Placental epithelial cell (primary cell): ENCODE measurements at places on chromosomes 1 and 21. TPM values are rescaled to one million over a fixed set of nuclear protein-coding genes. Genes with fewer than 3 reads are reported as not detected.

The MX2 gene
- 0.39 and 0.43 TPM in 2 replicates for total RNA-seq

The SLC25A34 gene
- total RNA-seq = 0.33 and 0.39 TPM in 2 replicates

The TRABD2B gene
- not detected in 2 replicates for total RNA-seq

The RRP1 gene
- 11.4 and 17.8 TPM in 2 replicates for total RNA-seq

The TBX19 gene
- 1.5 and 3.1 TPM in 2 replicates for total RNA-seq

The SUMO3 gene
- total RNA-seq = 66.7 and 112 TPM in 2 replicates

The NMNAT2 gene
- total RNA-seq = under 0.01 and 0.11 TPM in 2 replicates

The CTSS gene
- total RNA-seq = 0.65 and 1.2 TPM in 2 replicates

The SCNM1 gene
- total RNA-seq = 29.1 and 41.6 TPM in 2 replicates

The CRB1 gene
- total RNA-seq = under 0.01 TPM in 1 of 2 replicates, not detected in the other

The TARDBP gene
- 44.9 and 82.8 TPM in 2 replicates for total RNA-seq

The LCE2C gene
- not detected in 2 replicates for total RNA-seq

The OR10J1 gene
- total RNA-seq = not detected in 2 replicates

The MCOLN2 gene
- total RNA-seq = not detected in 2 replicates

The CD247 gene
- total RNA-seq = not detected in 2 replicates

The DNAJC8 gene
- 37.3 and 40.7 TPM in 2 replicates for total RNA-seq

The RHCE gene
- 0.87 and 1.2 TPM in 2 replicates for total RNA-seq

The ESRRG gene
- total RNA-seq = 0.39 and 1.3 TPM in 2 replicates

The SH2D1B gene
- not detected in 2 replicates for total RNA-seq

The TSPEAR gene
- total RNA-seq = not detected in 2 replicates

The KCNK1 gene
- total RNA-seq = 32.6 and 39.7 TPM in 2 replicates

The DNASE2B gene
- not detected in 2 replicates for total RNA-seq

The FBXO2 gene
- total RNA-seq = 41.8 and 135 TPM in 2 replicates

The AADACL3 gene
- total RNA-seq = not detected in 2 replicates

The CCDC190 gene
- not detected in 2 replicates for total RNA-seq

The MXRA8 gene
- total RNA-seq = 461 and 718 TPM in 2 replicates

The UMODL1 gene
- not detected in 2 replicates for total RNA-seq

The C1orf226 gene
- total RNA-seq = 8.2 and 11.7 TPM in 2 replicates

The CFHR2 gene
- total RNA-seq = not detected in 2 replicates

The SYT11 gene
- 0.39 and 0.54 TPM in 2 replicates for total RNA-seq

The FMN2 gene
- 0.79 and 9.5 TPM in 2 replicates for total RNA-seq

The LUZP1 gene
- total RNA-seq = 15.3 and 23.3 TPM in 2 replicates

The SLC44A3 gene
- 19.2 and 20.0 TPM in 2 replicates for total RNA-seq

The C4BPA gene
- total RNA-seq = 0.11 TPM in 1 of 2 replicates, not detected in the other
